ENCODE measurements at places on chromosomes 11 and 22. TPM values are rescaled to one million over a fixed set of nuclear protein-coding genes. Genes with fewer than 3 reads are reported as not detected.

DNA sequence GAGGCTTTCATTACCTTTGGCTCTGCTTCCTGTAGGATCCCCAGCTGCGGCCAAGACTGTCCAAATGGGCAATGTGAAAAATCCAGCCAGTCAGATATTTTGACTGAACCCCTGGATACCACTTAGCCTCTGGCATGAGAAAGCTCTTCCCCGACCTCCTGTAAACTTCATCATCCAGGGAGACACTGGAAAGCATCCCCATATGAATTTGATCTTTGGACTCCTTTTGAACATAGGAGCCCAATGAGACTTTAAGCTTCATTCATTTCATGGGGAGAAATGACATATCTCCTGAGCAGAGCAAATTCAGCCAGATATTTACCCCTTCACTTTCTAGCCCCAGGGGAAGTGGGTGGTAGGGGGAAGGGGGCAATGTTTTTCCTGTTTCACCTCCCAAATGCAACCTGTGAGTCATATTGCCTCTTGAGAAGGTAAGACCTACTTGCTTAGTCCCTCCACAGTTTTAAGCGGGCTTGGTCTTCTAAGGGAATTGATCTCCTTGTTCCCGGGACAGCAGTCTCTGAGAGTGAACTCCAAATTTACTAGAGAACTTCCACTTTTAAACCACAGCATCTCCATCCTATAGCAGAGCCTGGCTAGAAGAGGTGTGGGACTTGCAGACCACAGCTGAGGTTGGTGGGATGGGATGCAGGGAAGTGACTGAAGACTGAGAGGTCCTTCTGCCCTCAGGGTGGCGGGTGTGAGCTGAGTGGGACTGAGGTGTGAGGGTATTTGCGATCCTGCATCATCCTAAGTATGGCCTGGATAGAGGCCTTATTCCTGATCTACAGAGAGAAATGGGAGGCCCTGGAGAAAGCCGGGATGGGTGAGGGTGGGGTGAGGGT is 20.3 kb upstream of the POU2AF1 start:
- DNase-seq, result no peak

GRCh38 chr22:43530349-43531201 is 118.8 kb downstream of the MPPED1 start:
- no peak for DNase-seq

DNA sequence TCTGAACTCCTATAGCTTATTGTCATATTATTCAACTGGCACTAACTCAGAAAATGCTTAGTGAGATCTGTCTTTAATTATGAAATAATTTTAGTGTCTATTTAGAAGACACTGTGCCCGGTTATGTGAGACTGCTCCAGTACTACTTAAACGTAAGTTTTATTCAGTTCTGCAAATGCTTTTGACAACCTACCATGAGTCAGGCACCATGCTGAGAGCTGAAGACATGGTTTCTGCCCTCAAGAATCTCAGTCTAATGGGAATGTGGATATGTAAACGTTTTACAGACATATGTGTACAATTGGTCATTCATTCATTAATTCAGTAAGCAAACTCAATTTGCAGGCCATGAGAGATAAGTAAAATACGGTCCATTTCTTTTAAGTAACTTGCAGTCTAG is 40.0 kb downstream of the DCUN1D5 start:
- no peak for DNase-seq

GRCh38 chr11:45237711-45238315 is 48.3 kb downstream of the SYT13 start:
- DNase-seq, result no peak

DNA sequence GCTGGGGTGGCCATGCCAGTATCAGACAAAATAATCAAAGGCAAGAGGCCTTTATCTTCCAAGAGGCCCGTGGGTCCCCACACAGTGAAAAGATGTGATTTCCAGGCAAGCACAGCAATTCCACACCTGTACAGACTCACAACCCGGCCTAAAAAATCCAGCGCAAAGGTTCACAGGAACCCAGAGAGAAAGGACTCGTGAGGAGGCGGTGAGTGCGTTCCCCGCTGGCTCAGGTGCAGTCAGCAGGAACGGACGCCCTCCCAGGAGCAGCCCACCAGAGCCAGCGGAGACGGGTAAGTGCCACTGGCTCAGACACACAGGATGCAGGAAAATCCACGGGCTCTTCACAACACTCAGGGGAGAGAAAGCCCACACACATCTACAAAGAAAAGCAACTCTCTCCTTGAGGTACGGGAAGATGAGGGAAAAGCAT is 4.4 kb downstream of the TOLLIP start:
- no peak for DNase-seq

DNA sequence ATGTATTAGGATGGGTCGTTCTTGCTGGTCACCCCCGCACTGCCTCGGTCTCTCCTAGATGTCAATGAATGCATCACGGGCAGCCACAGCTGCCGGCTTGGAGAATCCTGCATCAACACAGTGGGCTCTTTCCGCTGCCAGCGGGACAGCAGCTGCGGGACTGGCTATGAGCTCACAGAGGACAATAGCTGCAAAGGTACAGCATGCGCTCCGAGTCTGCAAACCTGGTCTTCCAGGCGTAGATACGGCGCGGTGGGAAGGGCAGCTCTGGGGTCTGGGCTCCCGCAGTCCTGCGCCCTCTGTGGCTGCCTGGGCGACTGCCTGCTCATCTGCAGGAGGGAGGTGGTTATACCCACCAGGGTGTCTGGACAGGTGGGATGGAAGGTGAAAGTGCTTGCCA is 31.0 kb downstream of the FBLN1 start:
- DNase-seq, result no peak

GRCh38 chr22:37330200-37331033 is 48.1 kb downstream of the CYTH4 start:
- peak; percentile 44 for DNase-seq

- DNase-seq, result no peak
Measured at GRCh38 chr11:64186492-64187165, 658 bp downstream of the STIP1 start.

DNA sequence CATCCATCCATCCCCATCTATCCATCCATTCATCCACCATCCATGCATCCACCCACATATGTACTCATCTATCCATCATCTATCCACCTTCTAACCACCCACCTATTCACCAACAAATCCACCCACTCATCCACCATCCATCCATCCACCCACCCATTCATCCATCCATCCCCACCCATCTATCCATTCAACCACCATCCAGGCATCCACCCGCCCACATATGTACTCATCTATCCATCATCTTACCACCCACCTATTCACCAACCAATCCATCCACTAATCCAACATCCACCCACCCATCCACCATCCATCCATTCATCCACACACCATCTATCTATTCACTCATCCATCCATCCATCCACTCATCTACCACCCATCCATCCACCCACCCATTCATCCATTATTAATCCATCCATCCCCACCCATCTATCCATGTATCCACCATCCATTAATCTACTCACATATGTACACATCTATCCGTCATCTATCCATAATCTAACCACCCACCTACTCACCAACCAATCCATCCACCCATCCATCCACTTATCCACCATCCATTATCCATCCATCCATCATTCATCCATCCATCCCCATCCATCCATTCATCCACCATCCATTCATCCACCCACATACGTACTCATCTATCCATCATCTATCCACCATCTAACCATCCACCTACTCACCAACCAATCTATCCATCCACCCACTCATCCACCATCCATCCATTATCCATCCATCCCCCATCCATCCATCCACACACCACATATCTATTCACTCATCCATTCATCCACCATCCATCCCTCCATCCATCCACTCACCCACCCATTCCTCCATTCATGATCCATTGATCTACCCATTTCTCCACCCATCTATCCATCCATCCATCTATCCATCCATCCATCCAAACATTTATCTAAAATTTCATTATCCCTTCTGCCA is 940.0 kb downstream of the BRD1 start:
- no peak for DNase-seq

DNA sequence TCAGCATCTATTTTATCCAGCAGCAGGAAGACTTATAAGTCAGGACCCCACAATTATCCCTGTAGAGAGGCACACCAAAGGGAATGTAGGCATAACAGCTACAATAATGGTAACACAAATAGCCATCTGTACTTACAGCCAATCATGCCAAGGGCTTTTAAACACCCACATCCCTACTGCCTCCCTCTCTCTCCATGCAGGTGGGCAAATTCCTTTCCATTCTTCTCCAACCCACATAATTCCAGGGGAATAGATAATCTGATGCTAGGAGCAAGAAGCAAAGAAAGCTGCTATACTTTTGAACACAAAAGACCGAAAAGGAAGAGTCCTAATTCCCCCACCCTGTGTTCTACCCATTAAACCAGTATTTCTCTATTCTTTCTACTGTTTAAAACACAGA is 46.7 kb downstream of the RBFOX2 start:
- DNase-seq, result no peak

GRCh38 chr11:115901069-115901468 is 396.9 kb upstream of the CADM1 start:
- no peak for DNase-seq

Gene TRIM6
- 4.7 TPM for polyA plus RNA-seq

Gene TMEM86A
- 3.3 TPM for polyA plus RNA-seq

Gene CD3E
- 0.66 TPM for polyA plus RNA-seq

Gene DNAJB7
- 1.2 TPM for polyA plus RNA-seq

Gene SCGB2A2
- polyA plus RNA-seq, result not detected

Gene MN1
- polyA plus RNA-seq, result 3.1 TPM

Gene CLP1
- polyA plus RNA-seq, result 12.1 TPM

Gene TRPC6
- 51.3 TPM for polyA plus RNA-seq

Gene CLCF1
- 13.0 TPM for polyA plus RNA-seq
